ENCODE measurements at places on chromosomes 7 and 10.

- peak; percentile 97 for DNase-seq
Observed at GRCh38 chr7:80942261-80943041, 23.6 kb upstream of the SEMA3C start.

DNA sequence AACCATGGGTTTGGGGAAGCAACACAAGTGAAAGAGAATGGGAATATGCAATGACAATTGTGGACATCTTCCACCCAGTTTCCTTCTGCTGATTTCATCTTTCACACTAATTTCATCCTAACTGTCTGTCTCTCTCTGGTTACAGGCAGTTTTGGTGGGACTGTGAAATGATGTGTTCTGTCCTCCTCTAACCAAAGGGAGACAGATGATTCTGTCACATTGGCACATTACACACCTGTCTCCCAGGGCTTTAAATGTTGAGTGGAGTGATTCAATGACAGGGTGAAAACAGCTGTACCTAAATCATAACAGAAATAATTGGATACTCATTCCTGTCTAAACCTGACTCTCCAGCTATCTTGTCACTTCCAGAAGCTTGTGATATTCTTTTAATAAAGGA is 60.0 kb downstream of the DGKB start:
- DNase-seq: no peak

- no peak for DNase-seq
Observed at GRCh38 chr7:1508277-1508758, 4.1 kb upstream of the INTS1 start.

DNA sequence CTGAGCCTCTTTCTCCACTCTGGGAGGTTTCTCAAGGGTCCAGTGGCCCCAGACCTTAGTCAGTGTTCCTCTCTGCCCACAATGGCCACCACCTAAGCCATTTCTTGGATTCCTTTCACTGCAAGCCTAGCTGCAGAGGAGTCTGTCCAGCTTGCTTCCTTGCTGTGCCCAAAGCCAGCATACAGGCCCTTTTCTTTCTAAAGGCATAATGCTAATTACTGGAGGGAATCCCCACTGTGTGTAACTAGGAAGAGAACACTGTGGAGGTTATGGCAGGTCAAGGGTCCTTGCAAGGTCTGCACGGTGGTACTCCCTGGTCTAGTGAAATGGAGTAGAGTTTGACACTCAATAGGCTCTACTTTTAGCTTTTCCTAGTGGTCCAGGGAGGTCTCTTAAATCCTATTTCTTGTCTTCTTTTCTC is 70.4 kb upstream of the CC2D2B start:
- no peak for DNase-seq

- DNase-seq: no peak
Observed at GRCh38 chr10:67770537-67770936, 67.5 kb downstream of the DNAJC12 start.

- DNase-seq: peak; percentile 27
Observed at GRCh38 chr10:61752111-61753011, 89.6 kb downstream of the CABCOCO1 start.

Measured in AG08395 (cell line).